ENCODE measurements at places on chromosomes 11 and 22.

GRCh38 chr11:113567867-113568544 lies 92.8 kb upstream of the DRD2 start:
- DNase-seq, result no peak

GRCh38 chr11:66112601-66113499 lies 42.8 kb downstream of the PACS1 start:
- no peak for DNase-seq

- no peak for DNase-seq
These were observed 61.5 kb downstream of the CACNG2 start for GRCh38 chr22:36641902-36642640.

- DNase-seq, result no peak
These were observed 219.4 kb upstream of the RAG2 start for GRCh38 chr11:36817336-36817965.

GRCh38 chr11:73792584-73792983 lies 4.9 kb downstream of the MRPL48 start:
- DNase-seq, result no peak

GRCh38 chr22:47000256-47000655 lies 237.8 kb downstream of the TBC1D22A start:
- no peak for DNase-seq

DNA sequence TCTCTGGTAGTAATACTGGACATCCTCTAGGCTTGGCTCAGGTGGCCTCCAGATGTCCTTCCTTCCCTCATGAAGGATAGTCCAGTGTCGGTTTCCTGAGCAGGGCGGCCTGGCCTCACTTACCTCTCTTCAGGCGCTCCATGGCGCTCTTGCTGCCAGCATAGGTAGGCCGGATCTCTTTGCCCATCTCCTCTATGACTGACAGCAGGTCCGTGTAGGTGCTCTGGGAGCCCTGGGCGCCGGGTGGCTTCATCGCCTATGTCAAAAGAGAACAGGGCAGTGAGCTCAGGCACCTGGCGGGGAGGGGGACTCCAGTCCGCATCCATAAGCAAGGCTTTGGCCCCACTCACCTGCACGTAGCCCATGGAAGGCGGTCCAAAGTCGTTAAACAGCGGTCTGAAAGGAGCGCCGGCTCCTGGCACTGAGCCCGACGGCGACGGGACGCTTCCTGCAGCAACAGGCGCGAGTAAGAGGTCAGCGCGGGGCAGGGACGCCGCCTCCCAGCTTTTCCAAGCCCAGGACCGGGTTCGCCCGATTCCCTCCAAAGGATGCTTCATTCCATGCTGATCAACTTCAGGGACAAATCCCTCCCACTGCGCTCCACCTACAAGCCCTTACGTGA lies 609 bp downstream of the CDK2AP2 start:
- no peak for DNase-seq

DNA sequence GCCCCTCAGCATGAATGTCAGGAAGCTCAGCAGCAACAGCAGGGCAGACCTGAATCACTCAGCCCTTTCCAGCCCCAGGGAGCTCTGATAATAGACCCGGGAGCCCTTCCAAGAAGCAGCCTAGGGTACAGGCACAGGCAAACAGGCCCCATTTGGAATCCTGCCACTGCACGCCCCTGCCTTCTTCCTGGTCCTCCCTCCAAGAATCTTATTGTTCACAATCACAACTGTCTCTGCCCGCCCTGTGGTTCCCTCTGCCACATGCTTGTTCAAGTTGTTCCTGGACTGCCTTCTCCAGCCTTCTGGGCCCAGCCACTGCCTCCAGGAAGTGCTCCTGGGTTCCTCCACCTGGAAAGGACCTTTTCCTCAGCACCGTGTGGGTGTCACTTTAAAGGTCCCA lies 54.6 kb downstream of the LRRC32 start:
- no peak for DNase-seq

DNA sequence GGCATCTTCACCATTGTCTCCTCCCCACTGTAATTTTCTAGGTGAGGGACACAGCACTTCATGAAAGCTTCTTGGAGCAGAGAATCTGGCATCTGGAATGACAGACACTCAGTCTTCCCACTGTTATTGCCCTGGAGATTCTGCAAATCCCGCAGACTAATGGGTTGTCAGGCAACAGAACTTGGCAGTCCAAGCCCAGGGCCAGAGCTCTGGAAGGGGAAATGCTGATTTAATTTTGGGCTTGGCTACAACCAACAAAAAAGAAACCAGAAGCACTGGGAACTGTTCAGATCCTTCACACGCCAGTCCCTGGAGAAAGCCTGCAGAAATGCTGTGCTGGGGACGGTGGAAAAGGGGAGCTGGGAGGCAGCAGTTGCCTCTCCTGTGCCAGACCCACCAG lies 71.5 kb upstream of the BID start:
- DNase-seq, result no peak

- DNase-seq, result no peak
These were observed 64.8 kb downstream of the MIAT start for GRCh38 chr22:26722159-26722558.

GRCh38 chr11:36362902-36363301 lies 66.8 kb downstream of the PRR5L start:
- no peak for DNase-seq

- DNase-seq, result no peak
These were observed 29.8 kb downstream of the ARHGAP42 start for GRCh38 chr11:100716838-100717237.

DNA sequence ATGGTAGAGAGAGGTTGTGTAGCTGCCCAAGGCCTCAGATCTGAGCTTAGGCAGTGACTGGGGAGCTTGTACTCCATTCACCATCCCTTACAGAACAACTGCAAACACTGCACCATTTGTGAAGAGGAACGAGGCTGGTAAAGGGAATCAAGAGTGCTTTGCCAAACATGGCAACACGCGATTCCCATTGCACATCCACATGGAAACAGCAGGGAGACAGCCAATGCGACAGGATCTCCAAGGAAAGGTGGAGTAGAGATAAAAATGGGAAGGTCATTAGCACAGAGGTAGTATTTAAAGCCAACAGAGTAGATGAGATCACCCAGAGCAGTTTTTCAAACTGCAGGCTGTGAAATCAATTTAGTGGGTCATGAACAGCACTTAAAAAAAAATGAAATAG lies 42.0 kb downstream of the TCF20 start:
- no peak for DNase-seq

GRCh38 chr11:60165538-60165937 lies 17.3 kb downstream of the MS4A6A start:
- no peak for DNase-seq

DNA sequence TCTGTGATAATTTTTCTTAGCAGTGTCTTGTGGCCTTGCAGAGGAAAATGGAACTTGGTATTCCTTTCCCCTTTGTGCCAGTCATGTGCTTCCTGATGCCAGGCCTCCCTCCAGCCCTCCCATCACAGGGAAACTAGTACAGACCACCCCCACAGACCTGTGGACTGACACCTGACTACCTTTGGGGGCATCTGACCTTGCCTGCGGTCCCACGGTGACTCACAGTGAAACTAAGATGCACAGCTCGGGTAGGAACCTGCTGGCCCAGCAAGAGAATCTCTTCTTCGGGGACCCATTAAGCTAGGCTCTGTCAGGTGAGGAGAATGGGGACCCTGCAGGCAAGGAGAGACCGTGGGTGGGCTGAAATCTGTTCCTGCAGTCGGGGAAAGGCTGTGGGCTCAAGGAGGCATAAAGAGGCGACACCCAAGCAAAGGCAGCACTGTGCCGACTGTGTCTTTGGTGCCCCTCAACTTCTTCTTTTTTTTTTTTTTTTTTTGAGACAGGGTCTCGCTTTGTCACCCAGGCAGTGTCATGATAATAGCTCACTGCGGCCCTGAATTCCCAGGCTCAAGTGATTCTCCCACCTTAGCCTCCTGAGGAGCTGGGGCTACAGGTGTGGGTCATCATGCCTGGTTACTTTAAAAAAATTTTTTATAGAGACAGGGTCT lies 20.8 kb upstream of the PEX26 start:
- DNase-seq, result no peak

DNA sequence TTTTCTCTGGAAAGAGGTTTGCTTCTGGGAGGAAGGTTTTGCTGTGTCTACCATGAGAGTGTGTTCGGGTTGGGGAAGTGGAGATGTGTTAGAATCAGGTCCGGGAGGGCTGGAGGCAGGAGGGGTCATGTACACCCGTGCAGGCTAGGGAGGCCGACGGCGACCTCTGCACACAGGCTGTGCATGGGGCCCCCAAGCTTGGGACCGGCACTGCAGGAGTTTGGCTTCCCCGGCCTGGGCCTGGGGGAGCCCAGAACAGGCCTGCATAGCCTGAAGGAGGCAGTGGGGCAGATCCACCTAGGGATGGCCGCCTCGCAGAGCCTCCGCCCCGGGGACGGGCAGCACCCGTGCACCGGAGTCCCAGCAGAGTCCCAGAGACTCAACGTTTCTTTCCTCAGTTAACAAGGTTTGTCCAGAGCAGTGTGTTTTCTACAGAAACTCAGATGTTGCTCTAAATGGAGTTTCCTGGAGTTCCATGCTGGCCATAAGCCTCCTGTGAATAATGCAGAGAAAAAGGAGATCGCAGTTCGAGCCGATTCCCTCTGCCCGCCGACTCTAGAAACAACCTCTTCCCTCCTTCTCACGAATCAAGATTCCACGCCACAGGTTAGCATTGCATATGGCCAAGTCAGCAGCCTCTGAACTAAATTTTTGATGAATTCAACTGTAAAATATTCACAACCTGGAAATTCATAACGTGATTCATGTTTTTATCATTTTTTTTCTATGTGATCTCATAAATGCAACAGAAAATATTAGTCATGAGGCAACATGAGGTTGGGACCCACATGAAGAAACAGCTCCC lies 427.3 kb downstream of the BRD1 start:
- DNase-seq, result no peak

DNA sequence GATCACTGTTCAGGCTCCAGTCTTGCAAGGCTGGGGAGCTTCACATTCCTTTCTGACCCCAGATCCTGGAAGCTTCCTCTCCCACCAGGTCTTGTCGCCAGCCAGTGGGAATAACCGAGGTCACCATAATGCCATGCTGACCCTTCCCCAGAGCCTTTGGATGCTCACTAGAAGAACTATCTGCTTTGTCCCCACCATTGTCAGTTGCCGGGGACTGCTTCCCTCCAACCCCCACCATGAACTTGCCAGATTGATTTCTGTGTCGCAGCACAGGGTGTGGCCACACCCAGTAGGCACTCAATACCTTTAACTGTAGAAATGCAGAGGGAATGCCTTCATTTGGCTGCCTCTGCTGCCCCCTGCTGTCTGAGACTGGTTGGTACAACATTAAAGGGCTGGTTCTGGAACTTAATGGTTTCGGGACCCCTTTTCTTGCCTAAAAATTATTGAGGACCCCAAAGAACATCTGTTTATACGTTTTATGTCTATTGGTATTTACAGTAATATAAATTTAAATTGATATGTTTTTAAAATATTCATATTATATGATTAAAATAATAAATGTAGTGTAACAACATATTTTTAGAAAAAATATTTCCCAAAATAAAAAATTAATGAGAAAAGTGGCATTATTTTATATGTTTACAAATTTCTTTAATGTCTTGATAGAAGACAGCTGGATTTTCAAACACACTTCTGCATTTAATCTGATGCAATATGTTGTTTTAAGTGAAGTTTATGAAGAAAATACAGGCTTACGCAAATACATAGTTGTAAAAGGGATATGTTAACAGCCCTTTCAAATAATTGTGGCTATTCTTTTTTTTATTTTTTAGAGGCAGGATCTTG lies 6.7 kb upstream of the GDPD5 start:
- DNase-seq, result peak; percentile 83

GRCh38 chr22:44147821-44148574 lies 32.7 kb upstream of the PARVG start:
- DNase-seq, result no peak

DNA sequence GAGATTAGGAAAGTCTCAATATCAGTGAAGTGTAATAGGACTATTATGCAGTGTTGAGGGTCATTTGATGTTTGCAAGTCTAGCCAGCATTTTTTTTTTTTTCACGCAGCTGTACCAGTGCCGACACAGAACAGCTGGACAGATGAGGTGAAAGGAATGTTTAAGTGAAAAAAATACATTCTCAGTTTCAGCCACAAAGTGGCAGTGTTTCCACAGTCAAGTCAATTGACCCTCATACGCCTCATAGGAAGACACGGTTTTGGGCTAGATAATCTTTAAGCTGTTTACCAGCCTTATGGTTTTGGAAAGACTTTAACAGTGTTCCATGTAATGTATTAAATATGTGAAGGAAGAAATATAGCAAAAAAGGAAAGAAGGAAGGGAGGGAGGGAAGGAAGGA lies 349.9 kb upstream of the ANO3 start:
- no peak for DNase-seq
